B cell (primary cell): ENCODE measurements at places on chromosomes 11 and 22. TPM values are rescaled to one million over a fixed set of nuclear protein-coding genes. Genes with fewer than 3 reads are reported as not detected.

PRG3 gene
- not detected in 2 replicates for polyA plus RNA-seq

CCDC116 gene
- 0.29 and 0.55 TPM in 2 replicates for polyA plus RNA-seq

GGT1 gene
- polyA plus RNA-seq: 16.1 and 22.1 TPM in 2 replicates

ROBO4 gene
- polyA plus RNA-seq: not detected in 2 replicates

BEST1 gene
- polyA plus RNA-seq: 0.07 and 0.42 TPM in 2 replicates

ART1 gene
- not detected in 2 replicates for polyA plus RNA-seq

ARAP1 gene
- polyA plus RNA-seq: 143 and 1,259 TPM in 2 replicates

RPS19BP1 gene
- 49.7 and 74.8 TPM in 2 replicates for polyA plus RNA-seq

DNA sequence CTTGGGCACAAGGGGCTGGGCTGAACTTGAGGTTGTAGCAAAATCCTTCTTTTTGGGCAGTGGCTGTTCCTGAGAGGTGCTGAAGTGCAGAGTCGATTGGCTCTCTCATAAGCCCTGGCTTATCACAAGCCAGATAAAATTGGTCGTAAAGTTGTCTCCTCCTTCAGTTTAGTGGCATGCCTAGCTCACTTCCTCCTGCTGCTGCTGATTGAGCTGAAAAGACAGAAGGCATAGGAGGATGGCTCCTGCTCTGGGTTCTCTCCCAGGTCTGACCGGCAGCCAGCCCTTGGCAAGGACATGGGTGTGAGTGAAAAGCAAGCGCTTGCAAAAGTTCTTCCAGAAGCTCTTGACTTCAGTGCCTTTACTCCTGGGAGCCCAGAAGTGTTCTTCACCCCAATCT lies 83.9 kb downstream of the LDLRAD3 start:
- no peak overlapping the region for H3K4me3 ChIP-seq
- no peaks in the 10 kb centered on the region for H3K36me3 ChIP-seq
- DNase-seq: no peak
- H3K27ac ChIP-seq: no peak overlapping the region

DNA sequence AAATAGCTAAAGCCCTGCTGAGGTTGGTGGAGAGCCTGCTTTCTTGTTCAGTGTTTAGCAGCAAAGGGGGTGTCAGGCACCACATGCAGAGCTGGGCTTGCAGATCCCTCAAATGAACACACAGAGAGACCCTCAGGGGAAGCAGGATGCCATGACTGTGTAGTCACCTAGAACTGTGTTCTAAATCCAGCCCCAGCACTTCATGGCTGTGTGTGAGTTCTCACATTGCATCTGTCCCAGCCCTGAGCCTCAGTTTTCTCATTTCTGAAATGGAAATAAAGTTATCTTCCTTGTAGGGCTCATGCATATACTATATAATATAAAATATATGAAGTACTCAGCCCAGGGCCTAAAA lies 47.1 kb downstream of the CWC15 start:
- H3K27ac ChIP-seq: no peak overlapping the region
- no peak overlapping the region for H3K4me3 ChIP-seq
- peaks cover 29% of the 10 kb centered on the region for H3K4me1 ChIP-seq
- H3K36me3 ChIP-seq: no peaks in the 10 kb centered on the region
- H3K27me3 ChIP-seq: no peaks in the 10 kb centered on the region

- H3K4me1 ChIP-seq: peaks cover 75% of the 10 kb centered on the region
- peak; percentile 82 for DNase-seq
- H3K4me3 ChIP-seq: no peak overlapping the region
- no peaks in the 10 kb centered on the region for H3K36me3 ChIP-seq
- no peaks in the 10 kb centered on the region for H3K27me3 ChIP-seq
These were observed 284.8 kb downstream of the ETS1 start for GRCh38 chr11:128302425-128303186.

- H3K4me3 ChIP-seq: peak overlapping the region; percentile 79
- peak overlapping the region; percentile 85 for H3K27ac ChIP-seq
- peaks cover 32% of the 10 kb centered on the region for H3K4me1 ChIP-seq
- no peaks in the 10 kb centered on the region for H3K27me3 ChIP-seq
These were observed 629 bp downstream of the ATP5MG start for GRCh38 chr11:118401880-118402590.

- H3K4me3 ChIP-seq: no peak overlapping the region
- no peaks in the 10 kb centered on the region for H3K4me1 ChIP-seq
- peaks cover 42% of the 10 kb centered on the region for H3K36me3 ChIP-seq
- no peaks in the 10 kb centered on the region for H3K27me3 ChIP-seq
These were observed 81.4 kb downstream of the TBC1D22A start for GRCh38 chr22:46843821-46844255.

DNA sequence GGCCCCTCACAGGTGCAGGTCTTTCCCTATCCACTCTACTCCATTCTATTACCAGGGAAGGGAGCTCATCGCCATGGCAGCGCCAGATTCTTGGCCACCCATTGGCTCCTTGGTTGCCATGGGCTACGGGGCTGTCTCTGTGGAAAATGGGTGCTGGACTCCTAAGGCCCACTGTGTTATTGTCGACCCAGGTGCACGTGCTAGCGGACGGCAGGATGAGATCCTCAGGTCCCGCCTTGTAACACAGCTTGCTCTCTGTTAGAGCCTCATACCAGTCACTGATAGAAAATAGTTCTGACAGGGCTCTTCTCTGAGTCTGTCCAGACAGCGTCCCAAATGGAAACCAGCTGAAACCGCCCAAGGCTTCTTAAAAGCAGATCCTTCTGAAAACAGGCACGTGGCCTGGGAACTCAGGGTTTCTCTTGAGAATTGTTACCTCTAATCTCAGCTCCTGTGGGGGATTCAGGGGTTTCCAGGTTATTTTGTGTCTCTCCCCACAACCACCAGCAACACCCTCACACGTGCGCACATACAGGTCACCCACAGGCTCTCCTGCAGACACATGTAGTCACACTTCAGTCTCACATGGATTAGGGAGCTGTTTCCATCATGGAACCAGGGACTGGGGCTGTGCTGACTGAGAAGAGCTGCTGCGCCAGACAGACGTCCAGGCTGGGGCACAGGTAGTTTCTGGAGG lies 1.5 kb downstream of the TUB start:
- DNase-seq: no peak
- H3K27ac ChIP-seq: no peak overlapping the region
- no peak overlapping the region for H3K4me3 ChIP-seq
- peaks cover 11% of the 10 kb centered on the region for H3K4me1 ChIP-seq
- no peaks in the 10 kb centered on the region for H3K36me3 ChIP-seq
- H3K27me3 ChIP-seq: peaks cover 4% of the 10 kb centered on the region

DNA sequence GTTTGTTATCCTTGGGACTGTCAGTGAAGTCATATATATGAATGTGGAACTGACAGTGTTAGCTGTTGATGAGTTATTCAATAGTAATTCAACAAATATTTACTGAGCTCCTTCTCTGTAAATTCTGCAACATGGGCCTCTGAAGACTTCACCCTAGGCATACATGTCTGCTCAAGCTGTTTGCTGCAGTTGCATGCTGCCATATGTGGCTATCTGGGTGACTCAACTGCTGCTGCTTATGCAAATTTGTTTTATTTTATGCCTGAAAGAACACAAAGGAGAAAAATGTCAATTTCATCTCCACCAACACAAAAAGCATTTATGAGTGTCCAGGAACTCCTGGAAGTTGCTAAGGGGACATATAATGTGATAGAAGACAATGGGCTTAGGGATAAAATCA lies 417.6 kb downstream of the AASDHPPT start:
- no peaks in the 10 kb centered on the region for H3K36me3 ChIP-seq
- no peaks in the 10 kb centered on the region for H3K4me1 ChIP-seq
- no peak overlapping the region for H3K27ac ChIP-seq
- no peak for DNase-seq
- H3K27me3 ChIP-seq: no peaks in the 10 kb centered on the region

DNA sequence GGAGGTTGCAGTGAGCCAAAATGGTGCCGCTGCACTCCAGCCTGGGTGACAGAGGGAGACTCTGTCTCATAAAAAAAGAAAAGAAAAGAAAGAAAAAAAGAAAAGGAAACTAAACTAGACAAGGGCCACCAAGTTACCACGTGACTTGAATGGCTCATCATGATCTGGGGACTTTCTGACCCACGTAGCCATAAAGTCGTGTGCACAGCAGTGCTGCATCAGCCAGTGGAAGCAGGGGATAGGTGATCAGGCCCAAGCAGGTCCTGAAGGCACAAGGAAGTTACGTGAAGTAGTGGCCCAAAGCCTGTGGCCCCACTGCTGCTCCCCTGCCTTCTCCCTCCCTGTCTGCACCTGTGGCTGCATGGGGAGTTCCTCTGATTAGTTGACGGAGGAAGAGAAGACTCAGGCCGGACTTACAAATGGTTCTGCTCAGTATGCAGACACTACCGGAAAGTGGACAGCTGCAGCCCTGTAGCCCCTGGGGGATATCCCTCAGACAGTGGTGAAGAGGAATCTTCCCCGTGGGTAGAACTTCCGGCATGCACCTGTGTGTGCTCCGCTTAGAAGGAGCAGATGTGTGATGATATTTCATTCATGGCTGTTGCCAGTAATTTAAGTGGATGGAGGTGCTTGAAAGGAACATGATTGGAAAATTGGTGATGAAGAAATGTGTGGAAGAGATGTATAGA lies 18.2 kb upstream of the CD81 start:
- H3K4me1 ChIP-seq: no peaks in the 10 kb centered on the region
- no peaks in the 10 kb centered on the region for H3K27me3 ChIP-seq
- no peaks in the 10 kb centered on the region for H3K36me3 ChIP-seq
- no peak overlapping the region for H3K27ac ChIP-seq
- no peak overlapping the region for H3K4me3 ChIP-seq

DNA sequence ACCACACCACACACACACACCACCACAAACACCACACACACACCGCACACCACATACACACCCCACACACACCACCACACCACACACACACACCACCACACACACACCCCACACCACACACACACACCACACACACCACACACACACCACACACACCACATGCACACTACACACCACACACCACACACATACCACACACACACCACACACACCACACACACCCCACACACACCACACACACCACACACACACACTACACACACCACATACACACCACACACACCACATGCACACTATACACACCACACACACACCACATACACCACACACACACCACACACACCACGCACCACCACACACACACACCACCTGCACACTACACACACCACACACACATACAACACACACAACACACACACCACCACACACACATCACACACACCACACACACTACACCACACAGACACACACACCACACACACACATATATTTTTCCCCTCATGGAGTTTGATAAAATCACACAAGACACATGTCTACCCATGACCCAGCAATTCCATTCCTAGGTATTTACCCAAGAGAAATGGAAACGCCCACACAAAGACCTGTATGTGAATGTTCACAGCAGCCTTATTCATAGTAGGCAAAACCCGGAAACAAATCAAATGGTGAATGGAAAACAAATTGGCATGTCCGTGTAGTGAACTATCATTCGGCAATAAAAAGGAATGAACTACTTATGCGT lies 14.3 kb downstream of the CD5 start:
- H3K4me3 ChIP-seq: no peak overlapping the region
- H3K27ac ChIP-seq: no peak overlapping the region
- no peaks in the 10 kb centered on the region for H3K36me3 ChIP-seq
- no peak for DNase-seq
- H3K27me3 ChIP-seq: no peaks in the 10 kb centered on the region

- no peaks in the 10 kb centered on the region for H3K27me3 ChIP-seq
- H3K4me1 ChIP-seq: no peaks in the 10 kb centered on the region
- no peak for DNase-seq
- no peak overlapping the region for H3K27ac ChIP-seq
These were observed 81.7 kb downstream of the MTNR1B start for GRCh38 chr11:93051186-93051585.

DNA sequence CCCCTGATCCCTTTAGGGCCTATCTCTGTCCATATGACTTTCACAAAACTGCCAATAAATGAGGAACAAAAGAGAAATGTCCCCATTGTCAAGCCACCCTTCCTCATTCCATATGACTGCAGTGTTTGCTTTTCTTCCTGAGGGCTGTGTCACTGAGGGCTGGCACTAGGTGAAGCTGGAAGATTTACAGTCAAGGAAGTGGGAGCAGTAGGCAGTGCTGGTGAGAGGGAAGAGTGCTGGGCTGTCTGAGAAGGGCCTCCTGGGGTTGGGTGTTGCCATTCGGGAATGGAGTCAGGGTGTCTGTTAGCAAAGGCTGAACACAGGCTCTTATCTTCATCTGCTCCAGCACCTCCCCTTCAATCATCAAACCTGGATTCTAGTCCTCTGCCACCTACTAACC lies 30.9 kb downstream of the INSC start:
- peaks cover 16% of the 10 kb centered on the region for H3K4me1 ChIP-seq
- H3K36me3 ChIP-seq: no peaks in the 10 kb centered on the region
- H3K27me3 ChIP-seq: no peaks in the 10 kb centered on the region
- no peak for DNase-seq
- H3K27ac ChIP-seq: no peak overlapping the region

DNA sequence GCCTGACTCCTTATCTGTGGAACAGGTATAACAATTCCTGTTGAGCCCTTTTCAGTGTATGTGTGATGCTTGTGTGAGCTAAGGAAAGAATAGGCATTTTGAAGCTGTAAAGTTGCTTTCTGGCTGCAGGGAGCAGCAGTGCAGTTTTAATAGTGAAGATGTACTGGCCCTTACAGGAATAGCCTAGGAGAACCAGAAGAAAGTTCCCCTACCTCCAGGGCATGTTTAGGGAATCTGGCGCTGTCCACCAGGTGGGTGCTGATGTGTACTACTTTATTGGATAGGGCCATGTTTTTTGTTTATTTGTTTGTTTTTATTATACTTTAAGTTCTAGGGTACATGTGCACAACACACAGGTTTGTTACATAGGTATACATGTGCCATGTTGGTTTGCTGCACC lies 11.5 kb downstream of the BMAL1 start:
- no peak overlapping the region for H3K27ac ChIP-seq
- no peak for DNase-seq
- H3K4me1 ChIP-seq: no peaks in the 10 kb centered on the region
- no peak overlapping the region for H3K4me3 ChIP-seq
- no peaks in the 10 kb centered on the region for H3K36me3 ChIP-seq

GRCh38 chr11:48013269-48013901 lies 33.0 kb downstream of the PTPRJ start:
- peak; percentile 72 for DNase-seq
- H3K4me1 ChIP-seq: peaks cover 59% of the 10 kb centered on the region
- no peak overlapping the region for H3K4me3 ChIP-seq
- H3K27me3 ChIP-seq: no peaks in the 10 kb centered on the region
- peak overlapping the region; percentile 76 for H3K27ac ChIP-seq

DNA sequence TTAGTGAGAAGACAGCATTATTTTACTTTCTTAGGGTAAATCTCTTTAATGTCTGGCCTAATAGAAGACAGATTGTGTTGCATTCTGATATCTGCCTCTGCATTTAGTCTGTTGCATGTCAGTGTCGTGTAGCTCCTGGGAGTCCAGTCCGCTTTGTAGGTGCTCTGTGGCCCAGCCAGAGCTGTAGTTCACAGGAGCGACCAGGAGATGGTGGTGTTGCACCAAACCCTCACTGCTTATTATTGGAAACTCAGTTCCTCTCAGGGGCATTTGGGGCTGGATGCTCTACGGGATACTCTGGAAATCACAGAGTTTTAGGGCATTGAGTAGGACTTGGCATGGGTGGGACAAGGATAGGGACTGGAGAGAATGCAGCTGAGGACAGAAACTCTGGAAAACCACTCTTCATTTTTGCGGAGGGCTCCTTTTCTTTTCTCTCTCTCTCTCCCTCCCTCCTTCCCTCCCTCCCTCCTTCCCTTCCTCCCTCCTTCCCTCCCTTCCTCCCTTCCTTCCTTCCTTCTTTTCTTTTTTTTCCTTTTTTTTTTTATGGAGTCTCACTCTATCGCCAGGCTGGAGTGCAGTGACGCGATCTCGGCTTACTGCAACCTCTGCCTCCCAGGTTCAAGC lies 21.7 kb downstream of the MIAT start:
- H3K27ac ChIP-seq: no peak overlapping the region
- peaks cover 40% of the 10 kb centered on the region for H3K4me1 ChIP-seq
- peaks cover 11% of the 10 kb centered on the region for H3K36me3 ChIP-seq
- DNase-seq: peak; percentile 73
- no peak overlapping the region for H3K4me3 ChIP-seq
- H3K27me3 ChIP-seq: no peaks in the 10 kb centered on the region
